NCI-H1694 treated with DMSO at 0.1 percent for 48 hours (cell line): ENCODE measurements at places on chromosomes 5 and 9.

- DNase-seq: no peak
Measured at GRCh38 chr9:85960688-85961093, 19.7 kb downstream of the NAA35 start.

- DNase-seq: no peak
Measured at GRCh38 chr5:160618286-160618685, 196.6 kb downstream of the PTTG1 start.

- DNase-seq: no peak
Measured at GRCh38 chr9:70073193-70073592, 29.5 kb downstream of the MAMDC2 start.

GRCh38 chr5:79076819-79077218 is 7.3 kb downstream of the BHMT2 start:
- no peak for DNase-seq

DNA sequence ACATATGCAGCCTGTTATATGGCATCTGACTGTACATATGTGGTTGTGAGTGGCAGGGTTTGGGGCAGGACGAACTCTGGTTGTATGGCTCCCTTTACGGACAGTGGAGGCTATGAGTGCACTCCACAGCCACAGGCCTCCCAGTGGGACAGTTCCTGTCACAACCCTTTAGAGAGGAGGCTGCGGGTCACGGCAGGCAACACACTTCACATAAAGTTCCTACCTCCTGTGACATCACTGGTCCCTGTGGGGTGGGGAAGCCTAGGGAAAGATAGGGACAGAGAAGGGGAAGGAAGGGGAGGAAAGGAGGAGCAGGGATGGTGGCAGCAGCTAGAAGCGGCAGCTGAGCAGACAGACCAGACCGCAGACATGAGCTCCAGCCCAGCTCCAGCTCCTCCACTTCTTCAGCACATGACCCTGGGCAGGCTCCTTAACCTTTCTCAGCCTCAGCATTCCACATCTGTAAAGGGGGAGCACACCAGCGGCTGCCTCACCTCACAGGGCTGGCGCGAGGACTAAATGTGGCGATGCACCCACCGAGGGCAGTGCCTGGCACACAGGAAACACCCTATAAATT is 27.4 kb upstream of the CORO2A start:
- DNase-seq: no peak

DNA sequence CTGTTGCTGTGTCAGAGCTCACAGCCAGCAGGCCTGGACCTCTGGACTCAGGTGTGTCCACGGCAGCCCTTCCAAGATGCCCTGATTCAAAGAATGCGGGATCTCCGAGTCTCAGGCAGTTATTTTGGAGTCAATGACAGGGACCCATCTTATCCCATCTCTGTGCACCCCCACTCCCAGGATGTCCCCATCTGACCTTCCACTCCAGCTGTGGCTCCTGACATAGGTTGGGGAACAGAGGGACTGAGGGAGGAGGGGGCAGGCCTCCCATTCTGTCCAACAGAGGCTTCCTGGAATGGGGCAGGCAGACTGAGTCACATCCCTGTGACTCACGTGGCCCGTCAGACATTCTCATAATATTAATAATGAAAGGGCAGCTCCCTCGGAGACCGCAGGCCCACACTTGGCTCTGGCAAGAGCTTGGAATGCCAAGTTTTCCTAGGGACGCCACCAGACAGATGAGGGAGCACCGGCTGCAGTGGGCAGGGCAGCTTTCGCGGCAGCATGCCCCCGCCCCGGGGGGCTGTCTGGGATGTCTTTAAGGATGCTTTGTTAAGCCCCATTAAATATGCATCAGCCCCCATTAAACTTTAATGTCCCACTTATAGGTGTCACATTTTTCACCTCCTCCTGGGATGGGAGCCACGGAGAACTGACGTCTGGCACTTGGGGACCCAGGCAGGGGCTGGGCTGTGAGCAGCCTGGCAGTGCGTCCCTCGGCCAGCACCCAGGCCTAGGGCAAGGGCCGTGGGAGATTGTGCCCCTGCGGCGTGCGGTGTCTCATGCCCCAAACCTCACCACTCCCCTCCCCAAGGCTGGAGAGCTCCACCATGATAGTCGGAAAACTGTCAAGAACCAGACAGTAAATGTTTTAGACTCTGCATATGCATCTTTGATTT is 23.6 kb upstream of the FIBCD1 start:
- DNase-seq: no peak
